ENCODE measurements at places on chromosomes 16 and 17.

- no peak for DNase-seq
These were observed 83.6 kb upstream of the NKD1 start for GRCh38 chr16:50464325-50465290.

DNA sequence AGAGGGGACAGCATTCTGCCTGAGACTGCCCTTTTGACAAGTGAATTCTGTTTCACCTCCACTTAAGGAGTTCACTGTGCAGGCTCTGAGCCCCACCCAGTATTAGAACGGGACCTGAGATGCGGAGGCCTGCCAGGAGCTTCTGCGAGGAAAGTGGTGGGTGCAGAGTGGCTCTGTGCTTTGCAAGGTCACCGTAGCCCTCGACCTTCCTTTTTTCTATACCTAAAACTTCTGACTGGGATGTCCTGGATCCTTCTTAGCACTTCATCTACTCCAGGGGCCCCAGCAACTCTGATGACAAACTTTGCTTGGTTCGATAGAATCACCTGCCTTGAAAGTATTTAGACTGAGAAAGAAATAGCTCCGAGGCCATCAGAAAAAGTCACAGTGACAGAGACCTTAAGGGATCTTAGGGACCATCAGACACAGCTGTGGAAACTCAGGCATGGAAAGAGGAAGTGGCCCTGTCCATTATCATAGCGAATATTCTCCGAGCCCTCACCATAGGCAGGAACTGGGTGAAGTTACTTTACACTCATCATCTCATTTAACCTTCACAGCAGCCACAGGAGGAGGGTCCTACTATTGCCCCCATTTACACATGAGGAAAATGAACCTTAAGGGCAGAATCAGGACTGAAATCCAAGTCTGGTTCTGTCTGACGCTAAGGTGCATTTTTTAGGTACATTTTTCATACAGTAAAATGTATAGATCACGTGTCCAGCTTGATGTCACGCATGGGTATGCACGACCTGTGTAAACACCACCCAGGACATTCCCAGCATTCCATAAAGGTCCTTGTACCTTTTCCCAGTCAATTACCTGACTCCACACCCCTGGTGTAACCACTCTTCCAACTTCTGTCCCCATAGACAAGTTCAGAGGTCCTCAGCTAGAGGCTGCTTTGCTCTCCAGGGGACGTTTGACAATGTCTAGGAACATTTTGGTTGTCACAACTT, 676 bp upstream of the KRT13 start:
- DNase-seq: no peak

DNA sequence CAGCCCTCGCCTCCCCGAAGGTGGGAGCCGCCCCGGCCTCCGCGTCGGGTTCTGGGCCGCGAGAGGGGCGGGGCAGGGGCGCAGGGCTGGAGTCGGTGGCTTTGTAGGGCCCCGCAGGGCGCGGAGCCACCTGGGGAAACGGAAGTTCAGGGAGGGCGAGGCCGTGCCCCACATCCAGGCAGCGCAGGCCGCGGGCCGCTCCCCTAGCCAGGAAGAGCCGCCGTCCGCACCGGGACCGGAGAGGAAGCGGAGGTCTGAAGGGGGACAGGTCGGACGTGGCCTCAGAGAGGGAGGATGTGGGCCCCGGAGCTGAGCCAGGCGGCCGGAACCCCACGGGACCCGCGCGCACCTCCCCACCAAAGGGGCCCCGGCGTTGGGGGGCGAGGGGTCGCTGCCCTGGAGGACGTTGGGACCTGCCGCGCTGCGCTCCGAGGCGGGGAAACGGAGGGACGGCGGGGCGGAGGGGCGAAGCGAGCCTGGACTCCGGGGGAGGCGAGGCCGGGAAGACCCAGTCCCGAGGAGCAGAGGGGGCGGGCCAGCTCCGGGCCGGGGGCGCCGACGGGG, 482 bp upstream of the SLC16A3 start:
- DNase-seq: peak; percentile 53

GRCh38 chr17:56310782-56311181, 157.5 kb downstream of the ANKFN1 start:
- no peak for DNase-seq

GRCh38 chr17:19261426-19261825, 24.3 kb downstream of the EPN2 start:
- DNase-seq: no peak

- DNase-seq: no peak
These were observed 53.0 kb downstream of the TAOK1 start for GRCh38 chr17:29443041-29443739.

GRCh38 chr17:51060396-51060795, 60.3 kb downstream of the SPAG9 start:
- DNase-seq: peak; percentile 28
